ENCODE measurements at places on chromosomes 7 and 10. TPM values are rescaled to one million over a fixed set of nuclear protein-coding genes. Genes with fewer than 3 reads are reported as not detected.

DNA sequence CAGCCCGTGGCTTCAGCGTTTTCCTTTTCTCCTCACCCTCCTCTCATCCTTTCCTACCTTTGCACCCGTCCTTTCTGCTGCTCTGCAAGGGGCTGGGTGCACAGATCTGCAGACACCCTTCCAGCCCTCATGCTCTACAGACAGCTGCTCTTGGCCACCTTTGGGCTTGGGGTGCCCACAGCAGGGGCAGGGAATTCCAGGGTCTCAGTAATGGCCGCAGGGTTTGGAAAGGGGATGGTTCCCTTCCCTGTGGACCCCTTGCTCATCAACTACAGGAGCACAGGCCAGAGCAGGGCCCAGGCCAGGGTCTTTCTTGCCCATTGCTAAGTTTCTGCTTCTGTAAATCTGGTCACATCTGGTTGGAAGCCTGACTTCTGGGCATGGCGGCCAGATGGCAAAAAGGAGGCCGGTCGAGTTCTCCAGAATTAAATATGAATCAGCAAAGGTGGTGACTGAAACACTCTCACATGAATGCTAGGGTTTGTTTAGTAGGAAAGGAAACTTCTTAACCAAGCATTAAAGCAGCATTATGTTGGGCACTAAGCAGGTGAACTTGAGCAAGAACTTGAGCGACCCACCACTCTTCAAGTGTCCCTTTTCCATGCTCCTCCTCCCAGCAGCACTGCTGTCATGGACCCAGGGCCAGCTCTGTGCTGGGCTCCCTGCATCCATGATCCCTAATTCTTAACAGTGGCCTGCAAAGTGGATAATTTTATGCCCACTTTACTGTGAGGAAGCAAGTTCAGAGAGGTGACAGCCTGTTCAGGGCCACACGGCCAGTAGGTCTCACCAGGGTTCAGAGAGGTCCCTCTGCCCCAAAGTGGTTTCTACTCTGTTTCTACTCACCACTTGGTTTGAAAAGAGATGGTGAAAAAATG is 1.5 kb downstream of the ECHDC3 start:
- peaks cover 15% of the 10 kb centered on the region for H3K4me1 ChIP-seq
- H3K36me3 ChIP-seq = no peaks in the 10 kb centered on the region
- H3K27me3 ChIP-seq = no peaks in the 10 kb centered on the region
- peak overlapping the region; percentile 67 for H3K4me3 ChIP-seq
- H3K27ac ChIP-seq = peak overlapping the region; percentile 78

- H3K27me3 ChIP-seq = no peaks in the 10 kb centered on the region
- no peak for DNase-seq
- H3K27ac ChIP-seq = no peak overlapping the region
- no peaks in the 10 kb centered on the region for H3K36me3 ChIP-seq
- no peaks in the 10 kb centered on the region for H3K4me1 ChIP-seq
Measured at GRCh38 chr7:33448035-33448434, 318.7 kb downstream of the BBS9 start.

The C10orf143 gene
- total RNA-seq = 1.0 TPM

GRCh38 chr7:149552799-149553198 is 55.2 kb upstream of the ZNF746 start:
- DNase-seq = no peak
- H3K4me3 ChIP-seq = no peak overlapping the region
- no peak overlapping the region for H3K27ac ChIP-seq
- H3K27me3 ChIP-seq = no peaks in the 10 kb centered on the region

DNA sequence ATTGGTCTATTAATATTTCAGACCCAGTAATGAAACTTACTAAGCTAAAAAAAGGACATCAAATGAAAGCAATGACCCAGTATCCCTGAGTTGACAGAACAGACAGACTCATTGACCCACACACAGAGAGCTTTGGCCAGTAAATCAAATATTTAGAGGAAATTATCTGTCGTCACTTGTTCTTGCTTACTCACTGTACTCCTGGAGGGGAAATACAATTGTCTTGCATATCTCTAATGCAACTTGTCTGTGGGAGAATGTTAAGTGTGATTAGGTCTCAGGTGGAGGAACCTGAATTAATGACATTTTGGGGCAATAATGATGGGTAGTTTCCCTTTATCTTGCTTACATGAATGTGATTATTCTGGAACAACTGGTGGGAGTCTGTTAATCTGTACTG is 80.4 kb downstream of the CUBN start:
- no peaks in the 10 kb centered on the region for H3K4me1 ChIP-seq
- no peak overlapping the region for H3K4me3 ChIP-seq
- H3K36me3 ChIP-seq = no peaks in the 10 kb centered on the region

DNA sequence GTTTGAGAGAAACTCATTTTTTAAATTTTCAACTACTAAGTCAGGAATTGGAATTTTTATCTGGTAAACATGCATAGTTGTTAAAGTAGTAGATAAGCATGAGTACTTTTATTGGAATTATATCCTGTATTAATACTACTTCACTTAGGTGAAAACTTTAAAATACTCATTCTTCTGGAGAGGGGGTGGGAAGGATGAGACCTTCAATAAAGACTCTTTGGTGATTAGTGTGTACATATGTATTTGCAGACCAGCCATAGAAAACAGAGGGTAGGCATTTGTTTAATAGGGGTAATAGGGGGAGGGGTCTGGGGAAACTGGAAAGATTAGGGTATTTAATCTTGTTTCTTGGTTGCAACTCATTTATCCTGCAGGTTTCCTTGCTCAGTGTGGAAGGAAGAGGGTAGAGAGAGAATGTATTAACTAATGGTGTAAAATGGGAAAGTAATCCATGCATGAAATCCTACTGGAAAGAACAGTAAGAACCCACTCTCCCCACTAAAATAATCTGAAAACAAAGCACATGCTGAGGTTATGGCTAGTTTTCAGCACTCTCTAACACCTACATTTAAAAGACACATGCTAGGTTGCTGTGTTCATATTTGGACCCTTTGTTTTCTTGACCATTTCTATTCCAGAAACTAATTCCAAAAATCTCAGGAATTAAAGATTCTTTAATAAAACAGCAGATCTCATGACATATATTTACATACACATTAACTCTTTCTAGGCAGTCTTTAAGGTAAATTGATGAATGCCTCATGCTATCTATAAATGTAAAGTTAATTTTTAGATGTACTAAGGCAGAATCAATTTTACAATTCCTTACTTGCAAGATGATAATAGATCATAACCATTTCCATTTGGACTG is 6.2 kb upstream of the IGF2BP3 start:
- H3K27ac ChIP-seq = no peak overlapping the region
- no peaks in the 10 kb centered on the region for H3K36me3 ChIP-seq
- H3K27me3 ChIP-seq = peaks cover 86% of the 10 kb centered on the region
- peaks cover 6% of the 10 kb centered on the region for H3K4me1 ChIP-seq
- no peak for DNase-seq

DNA sequence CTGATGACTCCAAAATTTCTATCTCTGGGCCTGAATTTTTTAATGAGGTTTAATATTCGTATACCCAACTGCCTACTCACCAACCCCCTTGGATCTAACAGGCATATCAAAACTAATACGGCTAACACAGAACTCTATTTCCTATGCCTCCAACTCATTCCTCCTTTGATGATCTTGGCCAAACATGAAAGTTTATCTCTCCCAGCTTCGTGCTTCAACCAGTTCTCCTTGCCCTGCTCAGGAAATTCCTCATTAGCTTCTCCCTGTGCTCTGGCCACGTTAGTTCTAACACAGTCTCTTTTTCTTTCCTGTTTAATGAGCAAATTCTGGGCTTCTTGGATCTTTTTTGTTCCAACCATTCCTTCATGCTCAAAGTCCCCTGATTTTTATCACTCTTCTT is 138.9 kb upstream of the PTN start:
- no peaks in the 10 kb centered on the region for H3K4me1 ChIP-seq
- H3K4me3 ChIP-seq = no peak overlapping the region
- no peak overlapping the region for H3K27ac ChIP-seq
- no peaks in the 10 kb centered on the region for H3K27me3 ChIP-seq
- no peaks in the 10 kb centered on the region for H3K36me3 ChIP-seq
- no peak for DNase-seq

- H3K27me3 ChIP-seq = no peaks in the 10 kb centered on the region
- H3K4me1 ChIP-seq = peaks cover 11% of the 10 kb centered on the region
- H3K4me3 ChIP-seq = no peak overlapping the region
- no peaks in the 10 kb centered on the region for H3K36me3 ChIP-seq
Measured at GRCh38 chr10:122306282-122306681, 35.2 kb downstream of the BTBD16 start.

DNA sequence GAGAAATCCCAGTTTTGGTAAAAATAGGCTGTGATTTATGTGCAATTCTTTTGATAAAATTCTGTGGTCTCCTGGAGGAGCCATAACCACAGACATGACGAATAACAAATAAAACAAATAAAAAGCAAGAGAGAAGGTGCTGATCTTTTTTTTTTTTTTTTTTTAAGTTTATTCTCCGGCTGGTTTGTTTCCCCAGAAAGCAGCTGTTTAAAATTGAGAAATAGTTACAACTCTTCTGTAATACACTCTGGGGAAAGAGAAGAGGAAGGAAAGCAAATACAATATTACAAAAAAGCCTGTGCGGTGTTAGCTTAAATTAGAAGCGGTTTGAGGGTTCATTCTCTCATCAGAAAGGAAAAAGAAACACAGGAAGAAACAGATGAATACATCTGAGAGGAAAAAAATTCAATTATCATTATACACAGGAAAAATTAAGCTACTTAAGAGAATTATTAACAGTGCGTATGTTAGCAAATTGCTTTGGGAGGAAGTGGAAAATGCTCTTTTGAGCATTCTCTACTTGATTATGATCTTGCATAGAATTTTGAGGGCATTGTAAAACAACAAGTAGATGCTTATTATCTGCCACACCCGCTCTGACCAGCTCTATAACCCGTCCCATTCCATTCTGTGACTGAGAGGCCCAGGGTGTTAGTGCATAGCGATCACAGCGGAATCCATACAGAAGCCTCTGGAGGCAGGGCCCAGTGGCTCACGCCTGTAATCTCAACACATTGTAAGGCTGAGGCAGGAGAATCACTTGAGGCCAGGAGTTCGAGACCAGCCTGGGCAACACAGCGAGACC is 40.6 kb upstream of the WAC start:
- H3K36me3 ChIP-seq = no peaks in the 10 kb centered on the region
- H3K27me3 ChIP-seq = no peaks in the 10 kb centered on the region
- no peak overlapping the region for H3K27ac ChIP-seq
- H3K4me1 ChIP-seq = peaks cover 44% of the 10 kb centered on the region

- no peak overlapping the region for H3K4me3 ChIP-seq
- peaks cover 5% of the 10 kb centered on the region for H3K4me1 ChIP-seq
- no peak overlapping the region for H3K27ac ChIP-seq
- H3K27me3 ChIP-seq = no peaks in the 10 kb centered on the region
Measured at GRCh38 chr10:11135709-11136108, 118.0 kb downstream of the CELF2 start.

The CCL24 gene
- total RNA-seq = 0.60 TPM

DNA sequence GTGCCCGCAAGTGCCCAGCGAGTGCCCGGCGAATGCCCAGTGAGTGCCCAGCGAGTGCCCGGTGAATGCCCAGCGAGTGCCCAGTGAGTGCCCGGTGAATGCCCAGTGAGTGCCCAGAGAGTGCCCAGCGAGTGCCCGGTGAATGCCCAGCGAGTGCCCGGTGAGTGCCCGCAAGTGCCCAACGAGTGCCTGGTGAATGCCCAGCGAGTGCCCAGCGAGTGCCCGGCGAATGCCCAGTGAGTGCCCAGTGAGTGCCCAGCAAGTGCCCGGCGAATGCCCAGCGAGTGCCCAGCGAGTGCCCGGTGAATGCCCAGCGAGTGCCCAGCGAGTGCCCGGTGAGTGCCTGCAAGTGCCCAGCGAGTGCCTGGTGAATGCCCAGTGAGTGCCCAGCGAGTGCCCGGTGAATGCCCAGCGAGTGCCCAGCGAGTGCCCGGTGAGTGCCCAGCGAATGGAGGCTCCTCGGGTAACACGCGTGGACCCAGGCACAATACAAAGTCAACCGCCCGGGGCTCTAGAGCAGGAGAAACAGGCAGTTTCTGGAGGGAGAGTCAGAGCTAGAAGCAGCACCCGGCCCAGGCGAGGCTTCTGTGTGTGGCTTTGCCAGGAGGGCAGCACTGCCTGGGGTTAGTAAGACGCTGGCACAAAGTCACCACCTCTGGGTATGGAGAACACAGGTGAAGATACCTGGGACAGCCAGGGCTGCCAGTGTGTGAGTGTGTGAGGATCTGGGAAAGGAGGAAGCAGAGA is 38.2 kb upstream of the CFAP46 start:
- H3K4me3 ChIP-seq = no peak overlapping the region
- no peaks in the 10 kb centered on the region for H3K36me3 ChIP-seq

The FXYD4 gene
- total RNA-seq = not detected

DNA sequence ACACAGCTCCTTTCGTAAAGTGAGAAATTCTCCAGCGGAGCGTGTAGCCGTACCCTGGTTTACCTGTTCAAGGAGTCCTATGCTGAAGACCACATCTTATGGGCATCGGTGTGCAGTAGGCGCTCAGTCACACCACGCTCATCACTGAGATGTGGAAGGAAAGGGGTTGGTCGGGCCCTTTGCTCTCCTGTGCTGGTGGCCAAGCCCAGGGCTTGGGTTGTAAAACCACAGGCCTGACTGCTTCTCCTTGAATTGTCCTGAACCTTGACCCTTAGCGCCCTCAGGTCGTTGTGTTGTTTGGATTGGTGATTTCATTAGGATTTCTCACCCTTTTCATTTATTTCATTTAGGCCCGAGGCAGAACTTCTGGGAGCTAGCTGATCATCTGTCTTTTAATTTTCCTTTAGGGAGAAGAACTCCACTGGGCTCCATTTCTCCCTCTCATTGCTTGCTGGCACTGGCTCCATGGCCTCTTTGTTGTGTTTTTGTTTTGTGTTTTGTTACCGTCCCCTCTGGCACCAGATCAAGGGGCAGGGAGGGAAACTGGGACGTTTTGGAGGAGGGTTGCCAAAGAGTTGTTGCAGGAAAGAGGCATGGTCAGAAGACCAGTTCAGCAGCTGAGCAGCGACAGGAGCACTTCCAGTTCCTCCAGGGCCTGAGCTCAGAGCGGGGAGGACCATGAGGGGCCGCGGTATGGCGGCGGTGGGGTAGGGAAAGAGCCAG is 511.4 kb upstream of the GALNT17 start:
- H3K27me3 ChIP-seq = no peaks in the 10 kb centered on the region
- no peak overlapping the region for H3K27ac ChIP-seq
- H3K4me1 ChIP-seq = no peaks in the 10 kb centered on the region
- H3K4me3 ChIP-seq = no peak overlapping the region
- no peaks in the 10 kb centered on the region for H3K36me3 ChIP-seq

The LBX1 gene
- total RNA-seq = not detected

- H3K36me3 ChIP-seq = no peaks in the 10 kb centered on the region
- no peaks in the 10 kb centered on the region for H3K4me1 ChIP-seq
- peak; percentile 8 for DNase-seq
- H3K27me3 ChIP-seq = no peaks in the 10 kb centered on the region
Measured at GRCh38 chr7:115475761-115476385, 554.0 kb downstream of the MDFIC start.

The EPO gene
- not detected for total RNA-seq

DNA sequence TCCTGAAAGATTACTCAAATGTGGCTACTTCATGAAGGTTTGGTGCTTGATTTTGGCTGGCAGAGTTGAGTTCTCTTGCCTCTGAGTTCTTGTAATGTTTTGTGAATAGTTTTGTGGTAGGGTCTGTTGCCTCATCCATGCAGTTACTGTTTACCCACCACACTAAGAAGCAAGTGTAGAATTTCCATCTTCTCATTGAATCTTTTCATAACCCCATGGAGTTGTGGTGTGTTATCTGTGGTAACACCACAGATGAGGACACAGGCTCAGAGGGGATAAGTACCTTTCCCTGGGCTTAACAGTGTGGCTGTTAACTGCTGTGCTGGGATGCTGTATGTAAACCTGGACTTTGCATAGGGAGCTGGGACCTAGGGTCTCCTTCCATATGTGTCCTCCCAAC is 186.3 kb downstream of the CAMK1D start:
- no peaks in the 10 kb centered on the region for H3K36me3 ChIP-seq
- DNase-seq = no peak
- no peak overlapping the region for H3K4me3 ChIP-seq
- H3K27me3 ChIP-seq = no peaks in the 10 kb centered on the region
- no peak overlapping the region for H3K27ac ChIP-seq
